H7 (cell line): ENCODE measurements at places on chromosomes 6 and 20. TPM values are rescaled to one million over a fixed set of nuclear protein-coding genes. Genes with fewer than 3 reads are reported as not detected.

The SLC26A8 gene
- 0.03 TPM in 1 of 2 replicates, not detected in the other for total RNA-seq

The ATP6V1G2 gene
- total RNA-seq = 3.5 and 7.0 TPM in 2 replicates

The PROKR2 gene
- 0.74 and 1.2 TPM in 2 replicates for total RNA-seq

The ELOVL2 gene
- 1.0 and 2.6 TPM in 2 replicates for total RNA-seq

DNA sequence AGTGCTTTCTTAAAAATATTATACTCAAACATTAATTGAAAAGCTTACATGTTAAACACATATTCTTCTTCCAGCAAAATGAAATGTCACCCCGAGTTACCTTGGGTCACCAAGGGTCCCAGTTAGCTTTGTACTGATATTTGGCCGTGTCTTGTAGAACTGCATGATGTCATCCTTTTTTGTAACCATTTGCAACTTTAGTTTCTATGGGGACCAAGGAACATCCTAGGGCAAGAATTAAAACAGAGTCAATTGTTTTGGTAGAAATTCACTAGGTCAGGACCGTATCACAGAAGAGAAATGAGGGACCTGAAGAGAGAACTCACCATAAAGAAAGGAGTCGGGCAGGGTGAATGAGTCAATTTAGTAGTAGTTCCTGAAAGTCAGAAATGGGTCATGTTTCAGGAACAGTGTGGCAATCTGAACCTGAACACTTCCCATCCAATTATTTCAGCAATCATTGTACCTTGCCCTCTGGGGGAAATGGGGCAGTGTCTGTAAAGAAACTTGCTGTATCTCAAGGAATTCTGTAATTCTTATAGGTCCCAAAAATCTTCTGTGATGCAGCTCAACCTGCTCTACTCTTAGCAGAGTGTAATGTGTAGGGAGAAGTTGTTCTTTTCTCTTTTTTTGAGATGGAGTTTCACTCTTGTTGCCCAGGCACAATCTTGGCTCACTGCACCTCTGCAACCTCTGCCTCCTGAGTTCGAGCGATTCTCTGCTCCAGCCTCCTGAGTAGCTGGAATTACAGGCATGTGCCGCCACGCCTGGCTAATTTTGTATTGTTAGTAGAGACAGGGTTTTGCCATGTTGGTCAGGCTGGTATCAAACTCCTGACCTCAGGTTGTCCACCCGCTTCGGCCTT is 5.3 kb upstream of the AKAP7 start:
- DNase-seq = no peak

DNA sequence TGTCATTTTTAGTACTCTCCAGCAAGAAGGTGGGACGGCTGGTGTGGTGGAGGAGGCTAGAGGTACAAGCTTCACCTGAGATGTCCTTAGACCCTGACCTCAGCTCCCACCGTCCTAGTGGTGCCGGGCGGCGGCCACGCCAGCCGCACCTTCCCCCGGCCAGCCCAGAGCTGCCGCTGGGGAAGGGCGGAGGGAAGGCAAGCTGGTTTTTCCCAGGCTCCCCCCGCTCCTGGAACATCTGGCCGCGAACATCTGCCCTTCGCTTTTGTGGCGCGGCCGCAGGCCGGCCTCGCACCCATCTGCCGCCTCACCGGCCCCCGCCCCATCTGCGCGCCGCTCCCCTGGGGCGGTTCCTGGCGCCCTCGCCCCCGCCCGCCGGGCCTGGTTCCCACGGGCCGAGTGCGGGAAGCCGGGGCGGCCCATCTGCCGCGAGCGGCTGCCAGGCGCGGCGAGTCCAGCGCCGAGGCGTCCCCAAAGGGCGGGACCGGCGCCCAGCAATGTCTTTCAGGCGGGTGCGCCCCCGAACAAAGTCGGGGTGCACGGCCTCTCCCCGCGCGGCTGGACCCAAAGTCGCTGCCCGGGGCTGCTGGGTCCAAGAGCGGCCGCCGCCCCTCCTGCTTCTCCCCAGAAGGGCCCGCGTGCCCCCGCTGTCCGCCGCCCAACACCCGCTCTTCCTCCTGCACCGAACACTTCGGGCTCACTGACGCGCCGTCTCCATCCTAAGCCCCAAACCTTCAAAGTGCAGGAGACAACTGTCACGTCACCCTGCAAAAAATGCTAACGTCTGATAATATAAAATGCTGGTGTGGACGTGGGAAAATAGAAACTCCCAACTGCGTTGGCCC is 17.3 kb upstream of the ID1 start:
- peak; percentile 85 for DNase-seq

GRCh38 chr20:62258499-62259293 is 20.4 kb downstream of the OSBPL2 start:
- DNase-seq = no peak

GRCh38 chr6:117847912-117848311 is 59.2 kb upstream of the SLC35F1 start:
- no peak for DNase-seq

DNA sequence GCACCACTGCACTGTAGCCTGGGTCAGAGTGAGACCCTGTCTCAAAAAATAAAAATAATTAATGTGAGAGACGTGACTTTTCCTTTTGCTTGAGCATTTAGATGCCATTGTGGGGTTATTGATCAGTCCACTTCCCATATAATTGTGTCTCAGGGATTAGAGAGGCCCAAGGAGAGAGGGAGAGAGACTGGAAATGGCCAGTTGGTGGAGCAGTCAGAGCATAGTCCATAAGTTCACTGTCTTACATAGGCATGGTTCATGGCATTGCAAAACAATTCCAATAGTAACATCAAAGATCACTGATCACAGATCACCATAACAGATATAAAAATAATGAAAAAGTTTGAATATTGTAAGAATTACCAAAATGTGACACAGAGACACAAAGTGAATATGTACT is 15.2 kb upstream of the SDHAF4 start:
- DNase-seq = no peak

DNA sequence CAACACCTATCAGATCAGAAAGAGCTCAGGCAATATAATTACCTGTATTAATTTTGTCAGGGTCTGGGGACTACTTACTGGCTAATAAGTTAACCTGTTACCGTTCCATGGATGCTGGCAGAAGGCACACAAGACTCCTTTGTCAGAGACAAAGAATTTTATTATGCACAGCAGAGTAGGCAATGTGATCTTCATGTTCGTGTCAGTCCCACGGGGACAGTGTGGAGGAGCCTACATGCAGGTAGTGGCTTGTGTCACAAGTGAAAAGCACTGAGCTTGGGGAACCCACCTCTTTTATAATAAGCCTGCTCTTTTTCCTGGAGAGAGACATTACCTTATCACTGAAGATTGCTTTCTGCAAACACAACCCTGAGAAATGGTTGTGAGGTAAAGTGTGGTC is 96.9 kb downstream of the CD164 start:
- no peak for DNase-seq
